ENCODE measurements at places on chromosomes 1 and 21.

GRCh38 chr1:61082311-61083012, at the start of gene NFIA:
NFIA (plus strand) TSS chr1:61082561.
- DNase-seq = no peak

GRCh38 chr1:69455718-69456117, 112.0 kb upstream of the LRRC7 start:
- no peak for DNase-seq

- DNase-seq = no peak
These were observed 22.0 kb downstream of the SERINC2 start for GRCh38 chr1:31434979-31435378.

DNA sequence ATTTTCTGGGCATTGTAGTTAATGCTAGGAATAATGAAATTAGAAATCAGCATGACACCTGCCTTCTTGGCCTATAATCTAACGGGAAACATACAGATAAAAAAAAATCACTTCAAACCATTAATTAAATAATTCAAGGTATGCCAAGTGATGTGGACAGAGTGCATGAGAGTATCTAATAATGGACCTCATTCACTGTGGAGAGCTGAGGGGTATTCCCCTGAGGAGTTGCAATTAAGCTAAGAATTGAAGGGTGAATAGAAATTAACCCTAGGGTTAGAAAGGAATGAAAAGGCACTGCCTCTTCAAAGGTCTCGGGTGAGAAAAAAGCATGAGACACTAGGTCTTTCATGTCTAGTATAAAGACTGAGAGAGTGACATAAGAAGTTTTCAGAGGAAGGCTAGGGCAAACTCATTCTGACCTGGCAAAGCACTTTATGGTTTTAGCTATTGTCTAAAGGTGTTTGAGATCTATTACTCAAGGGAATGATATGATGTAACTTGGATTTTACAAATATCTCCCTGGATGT, 466.1 kb downstream of the KCNT2 start:
- no peak for DNase-seq
